Daoy (cell line): ENCODE measurements at places on chromosomes 5 and 9. TPM values are rescaled to one million over a fixed set of nuclear protein-coding genes. Genes with fewer than 3 reads are reported as not detected.

DNA sequence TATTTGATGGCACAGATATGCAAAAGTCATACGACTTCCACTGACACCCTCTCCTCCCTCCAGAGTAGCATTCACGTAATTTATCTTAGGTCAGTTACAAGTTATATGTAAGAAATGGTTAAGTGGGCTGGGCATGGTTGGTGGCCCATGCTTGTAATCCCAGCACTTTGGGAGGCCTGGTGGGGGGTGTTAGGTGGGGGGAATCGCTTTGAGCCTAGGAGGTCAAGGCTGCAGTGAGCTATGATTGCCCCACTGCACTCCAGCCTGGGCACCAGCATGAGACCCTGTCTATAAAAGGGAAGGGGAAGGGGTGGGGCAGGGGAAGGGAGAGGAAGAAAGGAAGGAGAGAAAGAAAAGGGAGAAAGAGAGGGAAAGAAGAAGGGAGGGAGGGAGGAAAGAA is 202.8 kb downstream of the AUH start:
- DNase-seq: no peak

DNA sequence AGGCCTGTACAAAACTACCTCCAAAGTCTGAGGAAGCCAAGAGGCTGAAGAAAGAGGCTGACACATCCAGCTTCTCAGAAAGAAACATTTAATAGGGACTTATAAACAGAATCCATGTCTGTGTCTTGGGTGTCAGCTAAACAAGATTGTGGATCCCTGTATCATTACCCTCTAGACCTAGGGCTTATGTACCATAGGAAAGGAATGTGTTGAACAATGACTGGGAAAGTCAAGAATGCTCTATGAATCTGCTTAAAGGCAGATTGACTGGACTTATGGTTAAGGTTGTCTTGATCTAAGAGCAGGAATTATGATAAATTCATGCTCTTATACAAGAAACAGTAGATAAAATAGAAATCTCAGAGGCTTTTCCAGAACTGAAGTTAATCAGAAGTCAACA is 335.7 kb upstream of the RPS23 start:
- no peak for DNase-seq

GRCh38 chr5:77952636-77953212 is 176.6 kb upstream of the TBCA start:
- DNase-seq: no peak

SMIM33 gene
- not detected in 2 replicates for total RNA-seq

PRUNE2 gene
- 2.0 and 5.6 TPM in 2 replicates for total RNA-seq

DNA sequence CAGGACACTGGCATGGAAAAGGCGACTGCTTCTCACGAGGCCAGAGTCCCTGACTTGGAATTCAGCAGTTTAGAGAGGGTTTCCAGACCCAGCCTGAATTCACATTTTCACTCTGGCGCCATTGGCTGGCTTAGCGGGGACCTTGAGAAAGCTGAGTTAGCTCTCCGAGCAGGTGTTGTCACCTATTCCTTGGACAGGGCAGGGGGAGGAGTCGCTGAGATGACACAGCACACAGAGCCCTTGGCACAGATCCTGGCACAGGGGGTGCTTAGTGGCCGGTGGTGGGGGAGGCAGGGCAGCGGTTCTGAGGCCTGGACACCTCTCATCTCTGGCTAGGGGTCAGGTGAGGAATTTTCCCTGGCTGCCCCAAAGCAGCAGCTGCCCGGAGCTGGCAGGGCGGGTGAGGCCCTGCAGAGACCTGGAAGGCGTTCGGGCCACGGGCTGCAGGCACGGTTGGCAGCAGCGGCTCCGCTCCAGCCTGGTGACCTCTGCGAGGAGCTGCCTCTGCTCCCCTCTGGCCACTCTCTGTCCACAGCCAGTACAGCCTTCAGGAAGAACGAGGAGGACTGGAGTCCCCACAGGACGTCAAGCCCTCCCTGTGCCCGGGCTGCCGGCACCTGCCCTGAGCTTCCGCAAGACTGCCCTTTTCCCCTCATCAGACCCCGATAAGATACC is 72.4 kb upstream of the RAPGEF1 start:
- no peak for DNase-seq

MTAP gene
- not detected in 2 replicates for total RNA-seq

CEMIP2 gene
- 7.5 and 21.5 TPM in 2 replicates for total RNA-seq
